ENCODE measurements at places on chromosomes 5 and 9. TPM values are rescaled to one million over a fixed set of nuclear protein-coding genes. Genes with fewer than 3 reads are reported as not detected.

GRCh38 chr5:127518319-127518621, 830 bp downstream of the PRRC1 start:
- DNase-seq, result no peak
- peak overlapping the region; percentile 82 for H3K4me3 ChIP-seq
- H3K36me3 ChIP-seq, result peaks cover 34% of the 10 kb centered on the region
- H3K27me3 ChIP-seq, result peaks cover 2% of the 10 kb centered on the region

DNA sequence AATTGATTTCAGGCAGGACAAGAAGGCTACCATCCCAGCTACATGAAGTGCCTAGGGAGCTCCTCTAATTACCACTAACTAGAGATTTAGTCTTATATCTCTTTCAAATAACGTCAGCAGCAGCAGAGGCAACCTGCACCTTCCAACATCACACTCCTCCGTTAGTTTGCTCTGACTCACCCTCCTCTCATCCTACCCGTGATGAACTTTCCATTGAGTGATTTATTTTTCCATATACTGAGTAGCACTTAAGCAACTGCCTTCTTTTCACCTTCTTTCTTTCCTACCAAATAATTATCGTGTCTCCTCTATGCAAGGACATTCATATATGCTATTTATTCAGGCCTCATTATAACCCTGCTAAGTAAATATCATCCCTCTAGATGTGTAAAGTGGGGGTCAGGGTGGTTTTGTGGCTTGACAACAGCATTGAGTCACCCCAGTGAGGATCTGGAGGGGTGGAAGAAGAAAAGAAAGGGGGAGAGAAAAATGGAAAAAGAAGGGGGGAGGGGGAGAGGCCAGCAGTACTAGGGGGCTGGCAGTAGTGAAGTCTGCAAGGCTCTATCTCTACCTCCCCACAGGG, 64.6 kb upstream of the CAST start:
- H3K36me3 ChIP-seq, result no peaks in the 10 kb centered on the region
- no peak for DNase-seq
- peaks cover 2% of the 10 kb centered on the region for H3K4me1 ChIP-seq
- peaks cover 38% of the 10 kb centered on the region for H3K27me3 ChIP-seq
- no peak overlapping the region for H3K4me3 ChIP-seq

- H3K4me1 ChIP-seq, result peaks cover 27% of the 10 kb centered on the region
- peaks cover 34% of the 10 kb centered on the region for H3K36me3 ChIP-seq
Observed at GRCh38 chr9:4837261-4838188, 44.8 kb downstream of the RCL1 start.

- no peaks in the 10 kb centered on the region for H3K36me3 ChIP-seq
- no peak overlapping the region for H3K27ac ChIP-seq
- no peaks in the 10 kb centered on the region for H3K4me1 ChIP-seq
- DNase-seq, result no peak
- no peaks in the 10 kb centered on the region for H3K27me3 ChIP-seq
- H3K4me3 ChIP-seq, result no peak overlapping the region
Observed at GRCh38 chr5:104498281-104498680, 935.7 kb upstream of the NUDT12 start.

Gene AQP3
- total RNA-seq, result 10.4 TPM

Data from activated CD8-positive, alpha-beta memory T cell treated with anti-CD3 and anti-CD28 coated beads, Interleukin-2, amount 10 ng/mL, durations not matched to agents 7 days and 5 days (primary cell).